Left renal cortex interstitium (tissue), 4 donors: ENCODE measurements at places on chromosomes 7 and 10. TPM values are rescaled to one million over a fixed set of nuclear protein-coding genes. Genes with fewer than 3 reads are reported as not detected.

- DNase-seq = no peak
Observed at GRCh38 chr7:109437957-109438356, 868.3 kb downstream of the DNAJB9 start.

DNA sequence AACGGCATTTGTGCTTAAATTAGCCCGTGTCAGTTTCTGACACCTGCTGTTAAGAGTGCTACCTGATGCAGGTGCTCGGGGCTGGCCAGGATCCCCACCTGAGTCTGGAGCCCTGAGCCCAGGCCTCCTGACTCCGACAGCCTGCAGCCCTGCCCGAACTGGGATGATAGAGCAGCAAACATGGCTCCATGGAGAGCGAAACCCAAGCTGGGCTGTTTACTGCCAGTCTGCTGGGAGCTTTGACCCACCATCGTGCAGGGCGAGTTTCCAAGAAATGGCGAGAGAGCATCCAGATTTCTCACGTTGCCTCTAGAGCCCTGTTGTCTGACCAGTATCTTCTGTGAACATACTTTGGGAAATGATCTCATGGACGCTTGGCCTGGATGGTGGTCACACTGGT is 66.2 kb downstream of the MGMT start:
- DNase-seq = no peak

STEAP1 gene
- polyA plus RNA-seq = 11.5 TPM

ADGRA1 gene
- polyA plus RNA-seq = 1.6 TPM

- no peak for DNase-seq
Observed at GRCh38 chr10:101625821-101626412, 37.8 kb downstream of the DPCD start.

CYP2C19 gene
- 0.14 TPM for polyA plus RNA-seq

GRCh38 chr7:113710310-113711096 is 208.3 kb downstream of the PPP1R3A start:
- peak; percentile 34 for DNase-seq

DNA sequence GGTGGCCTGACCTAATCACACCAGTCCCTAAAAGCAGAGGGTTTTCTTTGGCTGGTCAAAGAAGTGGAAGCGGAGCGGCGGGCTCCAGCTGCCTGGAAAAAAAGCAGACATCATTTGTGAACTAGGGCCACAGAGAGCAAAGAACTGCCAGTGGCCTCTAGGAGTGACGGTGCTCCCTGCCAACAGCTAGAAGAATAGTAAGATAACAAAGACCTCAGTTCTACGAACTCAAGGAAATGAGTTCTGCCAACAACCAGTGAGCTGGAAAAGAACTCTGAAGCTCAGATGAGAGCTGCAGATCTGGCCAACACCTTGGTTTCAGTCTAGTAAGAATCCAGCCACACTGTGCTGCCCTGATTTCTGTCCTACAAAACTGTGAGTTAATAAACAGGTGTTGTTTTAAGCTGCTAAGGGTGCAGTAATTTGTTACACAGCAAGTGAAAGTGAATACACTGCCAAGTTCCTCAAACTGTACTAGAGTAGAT is 178.0 kb downstream of the SRPK2 start:
- DNase-seq = no peak

SDK1 gene
- 10.2 TPM for polyA plus RNA-seq

DNA sequence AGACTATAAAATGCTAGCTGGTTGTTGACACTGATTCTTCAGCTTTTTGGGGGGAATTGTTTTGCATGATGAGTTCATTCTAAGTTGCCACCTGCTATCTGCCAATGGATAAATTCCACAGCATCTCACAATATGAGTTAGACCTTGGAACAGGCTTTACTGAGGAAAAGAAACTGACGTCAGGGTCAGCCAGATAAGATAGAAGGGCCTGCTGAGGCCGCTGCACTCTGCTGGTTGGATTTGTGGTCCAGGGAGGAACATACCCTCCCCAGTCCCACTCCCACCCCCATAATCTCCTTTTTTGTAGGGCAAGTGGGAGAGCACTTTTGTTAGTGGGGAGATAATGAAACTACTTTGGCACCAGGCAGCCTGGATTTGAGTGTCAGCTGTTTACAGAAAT is 110.6 kb upstream of the PRR15 start:
- DNase-seq = no peak

SP8 gene
- polyA plus RNA-seq = 0.03 TPM

ZP3 gene
- 3.0 TPM for polyA plus RNA-seq

KEL gene
- polyA plus RNA-seq = 1.6 TPM

- DNase-seq = no peak
Observed at GRCh38 chr10:77371848-77372799, 265.5 kb downstream of the KCNMA1 start.

- DNase-seq = no peak
Observed at GRCh38 chr7:55172881-55173609, 154.2 kb downstream of the EGFR start.

DNA sequence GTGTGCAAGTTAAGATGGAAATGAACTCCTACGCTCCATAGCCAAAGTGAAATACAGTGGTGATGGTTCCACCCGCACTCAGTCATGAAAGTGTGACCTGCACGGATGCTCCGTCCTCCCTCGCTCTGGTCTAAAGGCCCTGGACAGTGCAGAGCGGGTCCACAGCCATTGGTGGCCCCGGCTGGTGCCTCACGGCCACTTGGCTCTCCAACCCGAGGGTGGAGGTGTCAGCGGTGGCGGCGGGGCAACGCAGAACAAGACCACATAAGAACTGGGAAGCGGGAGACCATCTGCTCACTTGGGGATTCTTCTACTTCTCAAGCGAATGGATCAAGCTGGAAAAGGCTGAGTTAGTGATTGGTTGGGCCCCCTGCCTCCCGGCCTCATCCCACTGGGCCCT is 60.7 kb downstream of the NKX6-2 start:
- no peak for DNase-seq

DNA sequence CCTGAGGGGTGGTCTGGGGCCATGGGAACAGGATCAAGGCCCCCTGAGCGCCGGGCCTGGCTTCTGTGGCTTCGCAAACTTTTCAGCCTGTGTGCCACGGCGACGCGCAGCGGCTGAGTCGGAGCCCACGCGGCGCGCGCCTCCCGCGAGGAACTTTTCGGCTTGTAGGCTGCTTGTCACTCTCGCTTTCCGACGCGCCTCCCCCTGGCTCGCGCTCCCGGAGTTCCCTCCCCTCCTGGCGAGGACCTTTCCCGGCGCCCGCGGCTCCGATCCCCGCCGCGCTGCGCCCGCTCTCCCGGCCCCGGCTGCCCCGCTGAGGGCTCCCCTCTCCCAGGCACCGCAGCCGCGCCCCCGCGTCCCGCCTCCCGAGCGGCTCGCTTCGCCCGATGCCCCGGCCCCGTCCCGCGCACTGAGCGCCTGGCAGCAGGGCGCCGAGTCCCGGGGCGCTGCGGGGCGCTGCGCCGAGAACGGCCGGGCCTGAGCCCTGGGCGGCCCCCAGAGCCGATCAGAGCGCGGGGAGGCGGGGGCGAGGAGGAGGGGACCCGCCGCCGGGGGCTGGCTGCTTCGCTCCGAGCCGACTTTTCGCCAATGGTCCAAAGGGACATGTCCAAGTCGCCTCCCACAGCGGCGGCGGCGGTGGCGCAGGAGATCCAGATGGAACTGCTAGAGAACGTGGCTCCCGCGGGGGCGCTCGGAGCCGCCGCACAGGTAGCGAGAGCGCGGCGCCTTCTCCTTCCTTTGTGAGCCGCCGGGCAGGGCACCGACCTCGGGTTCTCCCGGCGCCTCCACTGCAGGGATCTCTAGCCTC is at the start of gene CACNB2:
TSS of gene CACNB2 (plus strand) at position 276 of the 808 bp plus-strand sequence.
- peak; percentile 31 for DNase-seq

DNA sequence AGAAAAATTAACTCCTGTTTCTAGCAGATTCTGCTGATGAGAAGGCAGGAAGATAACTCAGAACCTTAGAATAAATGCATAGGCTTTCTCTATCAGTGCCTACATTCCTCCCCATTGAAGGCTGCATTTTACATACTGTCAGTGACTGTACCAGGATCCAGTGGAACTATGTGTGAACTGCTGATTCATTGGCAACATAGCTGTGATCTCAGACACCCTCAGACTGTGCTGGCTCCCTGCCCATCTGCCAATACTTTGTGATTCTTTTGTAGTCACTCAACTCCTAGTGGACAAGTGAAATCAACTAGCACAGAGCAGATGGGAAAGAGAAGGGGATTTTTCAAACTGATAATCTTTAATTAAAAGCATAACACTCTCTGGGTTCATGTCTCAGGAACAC is 375.8 kb downstream of the MDFIC start:
- DNase-seq = no peak

- DNase-seq = no peak
Observed at GRCh38 chr7:15085366-15085765, 182.8 kb upstream of the DGKB start.

TOMM7 gene
- polyA plus RNA-seq = 321 TPM

ABCB1 gene
- 16.5 TPM for polyA plus RNA-seq

TMEM229A gene
- 0.11 TPM for polyA plus RNA-seq

NPC1L1 gene
- 2.3 TPM for polyA plus RNA-seq

MACROH2A2 gene
- polyA plus RNA-seq = 91.4 TPM

DNA sequence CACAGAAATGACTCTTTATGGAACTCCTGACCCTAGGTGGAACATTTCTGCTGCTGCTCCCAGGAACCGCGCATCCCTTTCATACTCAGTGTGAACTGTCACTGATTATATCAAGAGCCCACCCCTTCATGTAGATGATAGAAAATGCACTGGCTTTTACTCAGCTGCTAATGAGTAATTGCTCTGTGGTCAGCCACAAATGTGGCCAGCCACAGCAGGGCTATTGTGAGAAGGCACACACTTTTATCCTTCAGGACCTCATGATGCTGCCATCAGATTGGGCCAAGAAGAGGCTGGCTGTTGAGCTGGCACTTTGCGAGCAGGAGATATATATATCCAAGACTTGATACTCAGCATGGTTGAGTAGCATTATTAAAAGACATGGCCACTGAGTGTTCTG is 124.7 kb downstream of the CFAP58 start:
- DNase-seq = no peak

DNA sequence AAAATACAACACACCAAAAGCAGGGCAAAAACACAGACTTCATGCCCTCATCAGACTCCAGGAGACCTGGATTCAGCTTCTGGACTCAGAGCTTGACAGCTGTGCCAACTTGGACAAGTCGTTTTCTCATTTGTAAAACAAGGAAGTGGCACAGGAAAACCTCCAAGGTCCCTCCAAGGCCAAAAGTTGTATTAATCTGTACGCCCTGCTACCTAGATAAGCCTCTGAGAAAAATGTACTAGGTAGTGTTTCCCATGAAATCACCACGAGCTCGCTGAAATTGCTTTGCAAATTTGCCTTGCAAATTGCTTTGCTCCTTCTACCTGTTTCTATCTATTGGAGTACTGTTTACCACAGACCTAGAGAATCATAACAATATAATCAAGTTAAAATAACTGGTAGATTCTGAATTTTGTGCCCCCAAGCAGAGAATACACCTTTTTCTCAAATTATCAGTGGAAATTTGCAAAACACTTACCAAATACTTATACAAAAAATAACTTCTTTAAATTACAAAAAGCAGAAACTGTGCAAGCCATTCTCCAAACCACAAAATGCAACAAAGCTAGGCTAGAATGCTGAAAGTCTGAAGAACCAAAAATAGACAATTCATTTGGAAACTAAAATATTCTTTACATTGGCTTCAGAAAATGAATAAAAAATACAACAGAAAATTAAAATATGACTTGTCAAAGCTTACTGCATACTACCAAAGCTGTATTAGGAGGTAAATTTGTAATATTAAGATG is 158.1 kb upstream of the CHST15 start:
- no peak for DNase-seq

DNA sequence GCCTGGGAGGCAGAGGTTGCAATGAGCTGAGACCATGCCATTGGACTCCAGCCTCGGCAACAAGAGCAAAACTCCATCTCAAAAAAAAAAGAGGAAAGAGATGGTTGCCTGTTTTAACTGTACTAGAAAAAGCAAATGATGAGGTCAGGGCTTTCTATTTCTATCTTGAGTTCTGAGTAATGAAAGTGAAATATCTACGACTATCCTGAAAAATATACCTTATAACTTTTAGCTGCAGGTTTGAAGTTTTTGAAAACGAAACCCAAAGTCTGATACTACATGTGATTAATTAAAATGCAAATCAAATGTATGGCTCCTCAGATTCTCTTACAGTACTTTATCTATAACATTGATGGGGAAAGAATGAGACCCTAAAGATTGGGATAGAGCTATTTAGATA is 636.2 kb upstream of the LRRN3 start:
- DNase-seq = no peak

- DNase-seq = no peak
Observed at GRCh38 chr10:70053218-70053840, 683 bp downstream of the MACROH2A2 start.

GRCh38 chr10:110500515-110500905 is 2.8 kb downstream of the DUSP5 start:
- DNase-seq = no peak

DNA sequence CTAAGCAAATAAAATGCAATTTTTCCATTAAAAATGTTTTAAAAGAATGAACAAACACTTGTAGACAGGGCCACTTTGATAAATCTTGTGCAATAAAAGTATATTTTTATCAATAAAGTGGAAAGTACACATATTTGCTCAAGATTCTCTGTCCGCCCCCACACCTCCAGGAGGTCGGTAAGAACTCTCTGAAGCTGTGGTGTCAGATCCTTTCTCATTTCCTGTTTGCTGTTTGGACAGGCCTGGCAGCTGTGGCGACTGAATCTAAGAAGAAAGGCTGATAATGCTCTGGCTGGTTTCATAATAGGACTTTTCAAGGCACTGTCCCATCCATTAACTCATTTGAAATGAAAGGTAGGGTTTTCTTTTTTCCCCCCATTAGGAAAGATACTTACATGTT is 15.3 kb upstream of the ASB4 start:
- no peak for DNase-seq

GRCh38 chr10:13950543-13950939 is 363.8 kb downstream of the PRPF18 start:
- DNase-seq = no peak

DNA sequence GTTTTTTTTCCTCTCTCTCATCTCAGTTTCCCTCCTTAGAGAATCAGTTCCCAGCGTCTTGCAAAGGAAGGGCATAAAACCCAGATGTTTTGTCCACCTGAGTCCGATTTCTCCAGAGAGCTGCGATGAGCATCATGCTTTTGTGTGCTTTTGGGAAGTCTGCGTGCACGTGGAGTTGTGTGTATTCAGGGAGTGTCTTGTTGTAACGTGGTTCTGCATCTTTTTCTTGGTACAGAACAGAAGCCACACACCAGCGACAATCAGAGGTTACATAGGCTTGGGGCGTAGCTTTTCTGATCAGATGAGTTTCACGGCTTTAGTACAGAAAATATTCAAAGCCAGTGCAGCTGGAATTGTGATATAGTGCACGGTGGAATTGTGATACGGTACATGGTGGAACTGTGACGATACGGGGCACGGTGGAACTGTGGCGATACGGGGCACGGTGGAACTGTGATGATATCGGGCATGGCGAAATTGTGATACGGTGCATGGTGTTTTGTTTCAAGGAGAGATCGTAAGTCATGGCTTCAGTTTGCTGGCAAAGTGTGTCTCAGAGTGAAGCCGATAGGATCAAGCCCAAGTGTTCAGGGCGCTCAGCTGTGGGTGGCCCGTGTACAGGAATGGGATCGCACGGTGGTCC is 32.8 kb downstream of the FOXK1 start:
- DNase-seq = no peak

GRCh38 chr10:61125560-61126170 is 181.7 kb upstream of the RHOBTB1 start:
- no peak for DNase-seq

SNCG gene
- polyA plus RNA-seq = 14.5 TPM
